ENCODE measurements at places on chromosomes 12 and 14.
A peak's percentile ranks its signal among the peaks of the same experiment; 100 is the strongest.

- DNase-seq = no peak
These were observed 8.6 kb downstream of the SPRYD4 start for GRCh38 chr12:56476972-56477432.

DNA sequence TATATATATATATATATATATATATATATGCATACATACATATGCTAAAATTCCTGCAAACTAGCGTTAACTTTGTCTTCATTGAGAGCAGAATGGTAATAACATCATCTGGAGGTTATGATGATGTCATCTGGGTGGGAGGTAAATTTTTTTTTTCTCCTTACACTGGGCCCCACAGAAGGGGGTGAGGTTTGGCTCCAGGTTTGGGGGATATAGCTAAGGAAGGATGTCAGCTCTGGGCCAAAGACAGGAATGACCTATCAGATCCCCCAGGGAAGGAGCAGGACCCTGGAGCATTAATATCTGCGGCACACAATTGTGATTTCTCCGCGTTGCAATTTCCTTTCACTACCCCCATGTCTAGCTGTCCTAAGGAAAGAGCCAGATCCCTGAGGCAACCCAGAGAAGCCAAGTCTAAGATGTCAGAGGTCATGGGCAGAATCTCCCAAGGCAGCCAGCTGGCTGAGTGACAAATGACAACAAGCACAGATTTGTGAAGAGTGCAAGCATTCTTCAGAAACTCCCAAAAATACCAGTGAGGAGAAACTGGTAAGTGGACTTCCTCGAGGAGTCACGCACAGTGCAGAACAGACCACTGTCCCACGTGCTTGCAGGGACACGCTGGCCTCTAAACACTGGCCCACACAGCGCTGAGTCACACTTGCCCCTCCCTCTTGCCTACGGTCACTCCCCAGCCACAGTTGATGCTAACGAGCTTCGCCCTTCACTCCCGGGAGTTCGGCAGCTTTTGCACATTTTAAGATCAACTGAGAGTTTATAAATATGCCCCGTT is 9.9 kb downstream of the UBC start:
- DNase-seq = peak; percentile 90

- no peak for DNase-seq
These were observed 196.9 kb upstream of the PWP1 start for GRCh38 chr12:107488666-107489065.

DNA sequence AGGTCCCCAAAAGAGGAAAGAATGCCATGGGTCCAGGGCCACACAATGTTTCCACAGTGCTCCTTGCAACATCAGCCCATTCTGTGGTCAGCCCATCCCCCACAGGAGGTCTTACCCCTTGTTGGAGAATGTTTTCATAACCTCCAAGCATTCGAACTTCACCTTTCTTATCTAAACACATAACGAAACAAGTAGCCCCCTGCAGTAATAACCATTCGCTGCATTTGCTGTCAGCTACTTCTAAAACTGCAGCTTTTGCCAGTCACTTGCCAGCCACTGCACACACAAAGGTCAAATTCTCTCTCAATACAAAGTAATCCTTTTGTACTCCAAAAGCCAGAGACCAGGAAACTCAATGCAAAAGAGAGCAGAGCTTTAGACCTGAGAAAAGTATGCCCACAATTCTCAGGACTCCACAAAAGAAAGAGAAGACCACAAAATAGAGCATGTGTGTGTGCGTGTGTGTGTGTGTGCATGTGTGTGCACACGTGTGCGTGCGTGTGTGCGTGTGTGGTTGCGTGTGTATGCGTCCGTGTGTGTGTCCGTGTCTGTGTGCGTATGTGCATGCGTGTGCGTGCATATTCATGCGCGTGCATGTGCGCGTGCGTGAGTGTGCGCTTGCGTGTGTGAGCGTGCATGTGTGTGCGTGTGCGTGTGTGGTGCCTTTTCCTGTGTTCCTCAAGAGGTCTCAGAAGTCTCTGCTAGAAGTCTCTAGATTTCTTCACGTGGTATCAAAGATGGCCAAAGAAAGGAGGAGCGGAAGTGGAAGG is 31.7 kb upstream of the NINJ2 start:
- peak; percentile 83 for DNase-seq

GRCh38 chr12:9378430-9378835 is 170.2 kb upstream of the PZP start:
- peak; percentile 28 for DNase-seq

GRCh38 chr14:53963320-53964227 is 6.9 kb upstream of the BMP4 start:
- DNase-seq = no peak

DNA sequence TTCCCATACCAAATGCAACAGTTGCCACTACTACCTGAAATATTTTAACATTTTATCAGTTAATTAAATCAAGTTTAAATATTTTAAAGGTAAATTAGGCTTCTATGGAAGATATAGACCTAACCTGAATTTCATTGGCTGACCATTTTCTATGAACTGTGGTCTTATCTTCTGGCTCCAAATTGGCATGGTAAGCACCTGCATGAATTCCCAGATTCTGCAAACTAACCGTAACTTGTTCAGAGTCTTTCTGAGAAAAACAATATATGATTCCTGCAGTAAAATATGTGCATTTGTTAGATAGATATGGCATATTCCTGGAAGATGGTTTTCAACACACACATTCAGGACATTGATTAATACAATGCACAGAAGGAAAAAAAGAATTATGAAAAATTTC is 25.9 kb downstream of the RECQL start:
- no peak for DNase-seq

DNA sequence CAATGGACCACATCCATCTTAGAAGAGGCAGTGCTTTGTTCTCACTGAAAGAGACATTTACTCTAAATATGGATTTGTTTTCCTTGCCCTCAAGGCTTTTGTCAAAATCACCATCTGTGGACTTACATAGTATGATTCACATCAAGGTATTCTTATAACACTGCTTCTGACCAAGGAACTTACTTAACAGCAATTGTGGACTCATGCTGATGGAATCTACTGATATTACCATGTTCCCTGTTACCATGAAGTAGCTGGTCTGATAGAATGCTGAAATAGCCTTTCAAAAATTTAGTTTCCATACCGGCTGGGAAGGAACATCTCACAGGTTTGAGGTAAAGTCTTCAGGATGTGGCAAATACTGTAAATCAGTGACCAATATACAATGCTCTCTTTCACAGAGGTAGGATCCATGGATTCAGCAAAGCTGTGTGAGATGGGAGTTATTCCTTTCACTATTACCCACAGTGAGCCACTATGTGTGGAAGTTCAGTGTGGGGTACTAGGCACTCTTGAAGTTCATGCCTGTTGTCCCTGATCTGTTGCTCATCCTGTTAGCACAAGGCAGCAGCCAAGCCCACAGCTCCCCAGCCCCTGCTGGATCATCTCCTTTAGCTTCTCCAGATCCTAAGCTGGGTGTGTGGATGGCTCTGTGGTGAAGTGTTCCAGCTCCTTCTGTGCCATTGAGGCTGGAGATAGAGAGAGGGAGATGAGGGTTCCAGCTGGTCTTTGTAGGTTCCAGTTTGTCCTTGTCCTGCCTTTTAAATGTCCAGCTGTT is 126.4 kb downstream of the ATP23 start:
- DNase-seq = no peak

GRCh38 chr12:69682110-69682755 is 16.9 kb downstream of the BEST3 start:
- DNase-seq = no peak

DNA sequence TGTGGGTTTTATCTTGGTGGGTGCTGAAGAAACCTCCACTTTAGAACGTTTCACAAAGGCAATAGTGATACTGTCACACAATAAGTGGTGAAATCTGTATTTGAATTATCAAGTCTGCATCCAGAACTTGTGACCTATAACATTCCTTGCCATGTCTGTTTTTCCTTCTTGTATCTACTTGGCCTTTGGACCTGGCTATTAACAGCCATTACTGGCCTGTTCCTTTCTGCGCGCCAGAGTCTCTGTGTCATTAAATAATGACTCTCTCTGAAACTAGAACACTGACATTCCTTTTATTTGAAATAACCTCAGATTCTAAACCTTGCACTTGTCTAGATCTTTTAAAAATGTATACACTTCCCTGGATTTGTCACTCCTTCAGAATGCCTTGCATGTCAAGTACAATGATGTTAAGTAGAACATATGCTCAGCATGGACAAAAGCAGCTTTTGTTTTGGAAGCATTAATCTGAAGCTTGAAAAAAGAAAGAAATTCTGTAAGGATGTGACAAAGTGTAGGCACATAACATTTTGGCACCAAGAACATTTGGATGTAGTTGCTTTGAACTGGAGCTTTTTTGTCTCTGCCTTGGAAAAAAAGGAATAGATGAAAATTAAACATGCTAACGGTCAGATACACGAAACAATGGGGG is 95.5 kb upstream of the RPL10L start:
- no peak for DNase-seq

GRCh38 chr12:5102261-5102789 is 58.6 kb downstream of the KCNA5 start:
- DNase-seq = no peak

DNA sequence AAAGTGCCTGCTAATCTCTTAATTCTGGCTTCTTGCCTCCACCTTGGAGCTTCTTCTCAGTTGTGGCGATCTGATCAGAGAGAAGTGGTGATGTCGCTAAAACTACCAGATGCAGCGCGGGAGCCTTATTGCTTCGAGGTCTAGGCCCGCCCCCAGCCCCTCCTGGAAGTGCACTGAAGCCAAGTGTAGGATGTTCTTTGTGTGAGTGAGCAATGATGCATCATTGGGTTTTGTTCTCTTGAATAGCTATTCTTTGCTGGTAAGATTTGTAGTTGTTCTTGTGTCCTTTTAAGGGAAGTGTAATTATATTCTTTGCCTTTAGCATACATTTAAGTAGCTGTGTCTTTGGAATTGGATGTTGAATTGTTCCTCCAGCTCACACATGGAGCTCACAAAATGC is 35.8 kb downstream of the MTHFD1 start:
- no peak for DNase-seq

DNA sequence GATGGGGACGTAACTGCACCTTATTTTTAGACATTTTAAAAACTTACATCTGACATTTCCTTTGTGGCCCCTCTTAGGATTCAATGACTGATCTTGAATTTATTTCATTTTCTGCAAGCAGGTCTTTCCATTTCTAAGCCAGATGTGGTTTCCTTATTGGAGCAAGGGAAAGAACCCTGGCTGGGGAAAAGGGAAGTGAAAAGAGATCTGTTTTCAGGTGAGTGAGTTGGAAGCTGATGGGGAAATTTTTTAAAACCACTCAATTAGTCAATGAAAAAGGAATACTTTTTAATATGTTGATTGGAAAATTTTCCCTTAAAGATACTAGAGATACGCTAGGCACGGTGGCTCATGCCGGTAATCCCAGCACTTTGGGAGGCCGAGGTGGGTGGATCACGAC is 2.6 kb downstream of the ZNF140 start:
- no peak for DNase-seq

DNA sequence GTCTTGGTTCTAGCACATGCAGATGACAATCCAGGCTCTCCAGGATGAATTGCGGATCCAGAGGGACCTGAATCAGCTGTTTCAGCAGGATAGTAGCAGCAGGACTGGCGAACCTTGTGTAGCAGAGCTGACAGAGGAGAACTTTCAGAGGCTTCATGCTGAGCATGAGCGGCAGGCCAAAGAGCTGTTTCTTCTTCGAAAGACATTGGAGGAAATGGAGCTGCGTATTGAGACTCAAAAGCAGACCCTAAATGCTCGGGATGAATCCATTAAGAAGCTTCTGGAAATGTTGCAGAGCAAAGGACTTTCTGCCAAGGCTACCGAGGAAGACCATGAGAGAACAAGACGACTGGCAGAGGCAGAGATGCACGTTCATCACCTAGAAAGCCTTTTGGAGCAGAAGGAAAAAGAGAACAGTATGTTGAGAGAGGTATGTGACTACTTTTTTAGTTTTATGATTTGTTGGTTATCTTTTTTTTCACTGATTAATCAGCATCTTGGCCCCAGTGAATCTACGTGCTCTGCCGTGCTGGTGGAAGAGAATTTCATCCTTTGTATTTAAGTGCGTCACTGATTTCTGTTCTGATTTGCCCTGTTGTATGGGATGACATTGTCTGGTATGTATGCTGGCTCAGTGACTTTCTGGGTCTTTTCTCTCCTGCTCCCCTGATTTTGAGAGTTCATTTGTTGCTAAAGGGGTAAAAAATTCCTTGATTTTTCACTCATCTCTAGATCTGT is 92.3 kb downstream of the ERC1 start:
- DNase-seq = no peak

GRCh38 chr12:43436597-43436996 is 115.4 kb downstream of the ADAMTS20 start:
- DNase-seq = no peak

- DNase-seq = no peak
These were observed 5.2 kb downstream of the IRF2BPL start for GRCh38 chr14:77023001-77023996.

GRCh38 chr14:66254038-66254437 is 232.1 kb upstream of the CCDC196 start:
- DNase-seq = no peak

GRCh38 chr14:49497725-49498348 is 88.3 kb downstream of the RPS29 start:
- DNase-seq = peak; percentile 75

DNA sequence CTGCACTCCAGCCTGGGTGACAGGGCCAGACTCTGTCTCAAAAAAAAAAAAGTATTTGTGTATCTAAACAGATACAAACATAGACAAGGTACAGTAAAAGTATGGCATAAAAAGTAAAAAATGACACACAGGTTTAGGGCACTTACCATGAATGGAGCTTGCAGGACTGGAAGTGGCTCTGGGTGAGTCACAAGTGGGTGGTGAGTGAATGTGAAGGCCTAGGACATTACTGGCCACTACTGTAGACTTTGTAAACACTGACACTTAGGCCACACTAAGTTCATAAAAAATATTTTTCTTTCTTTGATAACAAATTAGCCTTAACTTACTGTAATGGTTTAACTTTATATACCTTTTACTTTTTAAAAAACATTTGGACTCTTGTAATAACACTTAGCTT is 38.0 kb upstream of the EIF5 start:
- DNase-seq = no peak

DNA sequence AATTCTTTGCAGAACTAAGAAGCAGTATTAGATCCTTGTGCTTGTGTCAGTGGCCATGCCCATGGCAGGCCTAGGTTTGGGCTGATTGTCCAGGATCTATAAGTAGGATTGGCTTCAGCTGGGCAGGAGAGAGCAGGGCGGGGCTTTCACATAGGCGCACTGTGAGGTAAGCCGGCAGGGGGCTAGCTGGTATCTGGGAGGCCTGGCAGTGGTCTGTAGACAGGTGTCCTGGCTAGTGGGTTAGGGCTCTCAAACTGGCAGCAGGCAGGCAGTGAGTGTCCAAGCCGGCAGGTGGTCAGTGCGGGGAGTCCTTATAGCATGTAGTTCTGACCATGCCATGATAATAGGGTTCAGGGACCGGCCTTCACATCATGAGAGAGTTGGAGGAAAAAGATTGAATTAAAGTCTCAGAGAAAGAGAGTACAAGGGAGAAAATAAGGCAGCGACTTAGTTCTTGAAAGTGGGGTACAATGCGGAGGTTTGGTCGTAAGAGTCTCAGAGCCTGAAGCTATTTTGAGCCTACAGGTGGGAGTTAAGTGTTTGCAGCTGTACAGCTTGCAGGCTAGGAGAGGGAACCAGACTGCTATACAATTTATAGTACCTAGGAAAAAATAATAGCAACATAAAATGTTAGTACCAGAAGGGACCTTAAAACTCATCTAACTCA is 137.4 kb downstream of the TPH2 start:
- DNase-seq = no peak

- no peak for DNase-seq
These were observed 321.0 kb downstream of the BCL11B start for GRCh38 chr14:98951031-98951430.

All from NB4 (cell line).